ENCODE measurements at places on chromosomes 6 and 20.

GRCh38 chr6:108677894-108678293, 117.2 kb downstream of the FOXO3 start:
- DNase-seq = no peak

- peak; percentile 44 for DNase-seq
Measured at GRCh38 chr6:80338201-80338836, 231.8 kb downstream of the BCKDHB start.

DNA sequence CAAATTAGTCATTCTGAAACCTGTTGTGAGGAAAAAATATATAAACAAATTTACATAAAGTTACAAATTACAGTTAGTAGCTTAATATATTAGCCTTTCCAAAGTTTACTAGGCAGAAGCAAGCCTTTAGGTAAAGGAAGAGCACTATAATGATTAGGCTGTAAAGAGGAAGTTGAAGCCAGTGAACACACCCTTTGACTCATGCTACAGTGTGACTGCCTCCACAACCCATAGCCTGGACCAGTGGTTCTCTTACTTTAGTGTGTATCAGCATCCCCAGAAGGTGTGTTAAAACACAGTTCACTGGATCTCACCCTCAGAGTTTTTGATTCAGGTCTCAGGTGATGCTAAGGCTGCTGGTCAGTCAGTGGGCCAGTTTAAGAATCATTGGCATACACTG, 91.4 kb upstream of the DEFB112 start:
- no peak for DNase-seq

DNA sequence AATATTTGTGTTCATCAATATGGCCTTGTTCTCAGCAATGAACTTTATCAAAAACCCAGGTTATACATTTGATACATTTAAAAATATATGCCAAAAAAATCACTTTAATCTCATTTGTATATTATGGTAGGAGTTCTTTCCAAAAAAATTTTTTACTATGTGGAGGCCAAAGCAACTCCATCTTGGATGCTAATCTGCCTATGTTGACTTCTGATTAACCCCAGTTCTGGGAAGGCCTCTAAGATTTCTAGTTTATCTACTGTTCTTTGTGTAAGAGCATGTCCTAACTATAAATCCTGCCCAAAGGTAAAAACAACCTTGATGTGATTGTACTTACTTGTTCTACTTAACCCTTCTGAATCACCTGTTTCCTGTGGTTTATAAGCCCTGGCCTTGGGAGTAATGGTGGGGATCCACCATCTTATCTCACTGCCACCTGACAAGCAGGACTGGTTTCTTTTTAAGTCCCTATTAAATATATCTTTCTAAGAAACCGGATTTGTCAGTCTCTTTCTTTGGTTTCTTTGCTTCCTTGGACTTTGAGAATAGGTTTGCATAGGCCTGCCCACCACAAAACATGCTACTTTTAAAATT, 46.7 kb downstream of the RNGTT start:
- no peak for DNase-seq

GRCh38 chr6:63807056-63807455, 171.5 kb downstream of the PHF3 start:
- no peak for DNase-seq

- DNase-seq = no peak
Measured at GRCh38 chr6:161578478-161578877, 304.6 kb upstream of the AGPAT4 start.

DNA sequence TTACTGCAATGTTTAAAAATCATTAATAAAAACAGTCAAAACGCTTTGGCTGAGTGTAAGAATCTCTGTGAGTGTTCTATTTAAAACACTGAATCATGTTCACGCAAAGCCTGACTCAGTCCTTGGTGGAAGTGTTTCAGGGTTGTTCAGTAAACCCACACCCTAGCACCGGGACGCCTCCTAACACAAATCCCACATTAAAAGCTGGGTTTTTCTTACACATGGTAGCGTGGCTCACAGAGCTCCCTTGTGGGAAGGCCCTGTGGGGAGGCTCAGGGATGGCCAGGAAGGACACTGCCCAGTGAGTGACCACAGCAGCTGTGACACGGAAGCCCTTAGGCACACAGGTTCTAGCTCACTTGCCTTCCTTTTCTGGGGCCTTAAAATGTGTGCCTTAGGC, 80.2 kb downstream of the GMPR start:
- peak; percentile 83 for DNase-seq

- DNase-seq = no peak
Measured at GRCh38 chr6:4258733-4259132, 123.4 kb upstream of the ECI2 start.

DNA sequence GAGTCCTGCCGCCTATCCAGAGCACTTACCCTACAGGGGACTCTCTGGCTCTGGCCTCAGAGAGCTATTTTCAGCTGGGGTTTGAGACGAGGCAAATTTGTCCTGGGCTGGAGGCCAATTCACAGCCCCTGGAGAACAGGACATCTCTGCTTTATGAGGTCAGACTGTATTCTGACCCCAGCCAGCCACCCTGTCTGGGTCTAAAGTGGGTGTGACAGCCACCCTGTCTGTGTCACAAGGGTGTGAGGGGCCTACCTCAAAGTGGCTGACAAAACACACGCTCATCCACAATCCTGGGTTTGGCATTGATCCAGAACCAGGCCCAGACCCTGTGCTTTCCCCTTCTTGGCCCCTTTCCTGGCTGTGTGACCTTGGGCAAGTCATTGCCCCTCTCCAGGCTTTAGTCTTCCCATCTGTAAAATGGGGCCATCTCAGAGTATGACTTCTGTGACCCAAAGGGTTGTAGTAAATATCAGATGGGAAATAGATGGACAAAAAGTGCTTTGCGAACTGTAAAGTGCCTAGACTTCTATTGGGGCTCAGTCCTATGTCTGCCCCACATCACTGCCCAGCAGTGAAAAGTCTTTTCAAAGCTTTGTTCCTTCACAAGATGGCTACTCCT, 44.1 kb upstream of the TGM2 start:
- peak; percentile 66 for DNase-seq

- DNase-seq = no peak
Measured at GRCh38 chr20:3685341-3685740, 3.5 kb upstream of the ADAM33 start.

GRCh38 chr6:75331151-75331550, 46.6 kb upstream of the TMEM30A start:
- peak; percentile 96 for DNase-seq

DNA sequence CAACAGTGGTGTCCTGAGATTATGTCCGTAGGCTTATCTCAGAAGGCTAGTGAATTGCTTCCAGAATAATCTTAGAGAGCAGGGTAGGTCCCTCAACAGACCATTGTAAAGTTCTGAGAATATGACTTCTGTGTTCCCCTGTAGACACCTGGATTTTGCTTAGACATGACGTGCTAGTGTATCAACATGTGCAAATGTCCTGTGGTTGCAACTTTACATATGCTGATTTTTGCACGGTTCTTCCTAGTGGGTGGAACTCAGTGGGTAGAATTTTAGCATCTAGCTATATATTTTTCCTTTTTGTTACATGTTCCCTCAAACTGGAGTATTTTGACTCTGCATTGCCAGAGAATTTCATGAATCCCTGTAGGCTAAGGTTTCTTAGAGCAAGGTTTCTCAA, 459.2 kb downstream of the RNF144B start:
- no peak for DNase-seq

- no peak for DNase-seq
Measured at GRCh38 chr6:39524007-39524406, 201.2 kb downstream of the KIF6 start.

DNA sequence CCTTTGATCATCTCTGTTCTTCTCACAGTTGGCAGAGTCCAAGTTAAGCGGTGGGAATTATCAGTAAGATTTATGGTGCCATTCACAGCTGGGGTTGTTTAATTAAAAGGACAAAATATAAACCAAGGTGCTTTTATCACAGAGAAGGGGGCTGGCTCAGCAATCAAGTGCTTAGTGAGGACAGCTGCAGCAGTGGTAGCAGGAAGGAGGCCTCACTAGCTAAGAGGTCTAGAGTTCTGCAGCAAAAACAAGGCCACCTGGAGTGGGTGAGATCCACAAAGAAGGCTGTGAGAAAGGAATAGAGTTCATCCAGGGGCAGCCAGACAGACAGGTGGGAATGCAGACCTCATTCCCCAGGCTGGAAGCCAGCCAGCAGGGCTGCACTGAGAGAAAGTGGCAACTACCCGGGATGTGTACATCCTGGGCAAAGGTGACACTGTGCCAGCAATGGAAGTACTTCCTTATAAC, 37.1 kb downstream of the PIGU start:
- no peak for DNase-seq

DNA sequence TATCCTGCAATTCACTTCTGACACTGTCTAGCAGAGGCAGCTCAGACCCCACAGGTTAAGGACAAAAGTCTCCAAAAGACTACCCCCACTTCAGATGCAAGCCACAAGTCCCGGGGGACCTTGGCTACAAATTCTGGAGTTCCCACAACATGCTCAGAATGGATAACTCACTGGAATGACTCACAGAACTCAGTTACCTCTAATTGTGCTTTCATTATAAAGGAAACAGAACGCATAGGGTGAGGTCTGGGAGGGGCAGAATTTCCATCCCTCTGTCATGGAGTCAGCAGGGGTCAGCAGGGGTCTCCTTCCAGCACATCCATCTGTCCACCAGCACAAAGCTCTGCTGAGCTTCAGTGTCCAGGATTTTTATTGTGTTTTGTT, 184.2 kb downstream of the CDH4 start:
- DNase-seq = peak; percentile 95

DNA sequence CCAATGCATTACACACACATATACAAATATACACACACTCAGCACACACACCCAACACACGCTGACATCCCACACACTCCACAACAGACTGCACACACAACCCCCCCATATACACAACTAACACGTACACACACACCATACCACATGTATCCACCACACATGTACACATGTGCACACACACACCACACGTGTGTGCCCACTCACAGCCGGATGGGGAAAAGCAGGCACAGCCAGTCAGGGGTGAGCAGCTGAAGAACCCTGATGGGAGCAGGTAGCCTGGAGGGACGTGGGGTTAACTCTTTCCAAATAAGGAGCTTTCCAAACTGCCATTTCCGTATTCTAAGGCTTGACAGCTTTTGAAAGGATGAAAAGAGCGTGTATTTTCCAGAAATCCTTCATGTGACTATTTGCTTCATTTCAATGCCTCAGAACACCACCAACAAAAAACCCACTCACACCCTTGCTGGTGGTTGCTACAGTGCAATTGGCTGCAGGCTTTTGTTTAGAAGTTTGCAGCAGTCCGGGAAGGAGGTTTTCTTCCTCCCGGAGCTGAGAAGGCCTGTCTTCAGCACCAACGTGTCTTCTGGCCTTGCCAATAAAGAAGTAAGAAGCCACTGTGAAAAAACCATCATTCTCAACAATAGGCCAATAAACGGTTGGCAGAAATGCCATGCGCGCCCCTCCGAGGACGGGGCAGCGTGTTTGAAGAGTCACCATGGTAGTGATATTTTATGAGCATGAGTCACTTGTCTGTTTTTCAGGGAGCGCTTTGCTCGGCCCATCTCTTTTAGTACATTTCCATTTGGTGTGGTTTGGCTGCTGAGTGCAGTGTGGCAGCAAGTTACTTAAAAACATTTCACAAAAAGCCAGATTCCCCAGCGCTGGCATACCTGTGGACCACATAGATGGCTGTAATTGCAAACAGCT, 131.3 kb upstream of the GMDS start:
- DNase-seq = peak; percentile 63

DNA sequence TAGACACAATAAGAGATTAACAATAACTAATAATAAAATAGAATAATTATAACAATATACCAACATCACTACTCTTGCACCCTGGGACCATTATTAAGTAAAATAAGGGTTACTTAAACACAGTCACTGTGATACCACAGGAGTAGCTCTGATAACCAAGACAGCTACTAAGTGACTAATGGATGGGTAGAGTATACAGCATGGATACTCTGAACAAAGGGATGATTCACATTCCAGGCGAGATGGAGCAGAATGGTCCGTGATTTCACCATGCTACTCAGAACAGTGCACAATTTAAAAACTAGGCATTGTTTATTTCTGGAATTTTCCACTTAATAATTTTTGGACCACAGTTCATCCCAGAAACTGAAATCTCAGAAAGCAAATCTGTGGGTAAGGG, 80.0 kb upstream of the FUT9 start:
- no peak for DNase-seq

GRCh38 chr6:43383021-43383667, 13.7 kb upstream of the ZNF318 start:
- DNase-seq = peak; percentile 64

DNA sequence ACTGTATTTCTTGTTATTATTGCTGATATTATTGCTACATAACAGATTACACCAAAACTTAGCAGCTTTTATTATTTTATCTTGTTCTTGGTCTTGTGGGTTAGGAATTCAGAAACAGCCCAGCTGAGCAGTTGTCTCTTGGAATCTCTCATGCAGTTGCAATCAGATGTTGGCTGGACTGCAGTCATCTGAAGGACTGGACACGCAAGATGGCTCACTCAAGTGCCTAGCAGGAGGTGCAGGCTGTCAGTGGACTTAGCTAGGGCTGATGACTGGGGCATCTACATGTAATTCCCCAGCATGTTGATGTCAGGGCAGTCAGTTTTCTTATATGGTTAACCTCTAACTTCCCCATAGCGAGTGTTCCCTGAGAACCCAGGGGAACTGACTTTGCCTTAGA, 128.6 kb upstream of the PLCB4 start:
- peak; percentile 55 for DNase-seq

GRCh38 chr6:110514818-110515217, 38.4 kb upstream of the SLC22A16 start:
- no peak for DNase-seq

DNA sequence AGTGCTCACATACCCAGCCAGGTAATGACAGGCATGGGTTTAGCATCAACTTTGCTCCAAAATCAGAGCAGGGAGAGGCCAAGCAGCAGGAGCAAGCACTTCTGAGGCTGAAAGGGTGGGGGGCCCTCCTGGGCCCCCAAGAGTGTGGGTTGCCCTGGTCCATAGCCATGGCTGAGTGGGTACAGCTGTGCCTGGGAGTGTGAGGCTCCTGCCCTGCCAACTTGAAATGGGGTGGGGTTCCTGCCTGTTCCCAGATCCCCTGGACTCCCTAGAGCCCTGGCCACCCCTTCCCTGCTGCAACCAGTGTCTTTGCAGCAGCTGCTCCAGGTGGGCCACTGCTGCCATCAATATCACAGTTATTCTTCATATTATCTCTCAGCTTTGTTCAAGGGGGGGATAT, 1224.2 kb upstream of the GJE1 start:
- DNase-seq = no peak

DNA sequence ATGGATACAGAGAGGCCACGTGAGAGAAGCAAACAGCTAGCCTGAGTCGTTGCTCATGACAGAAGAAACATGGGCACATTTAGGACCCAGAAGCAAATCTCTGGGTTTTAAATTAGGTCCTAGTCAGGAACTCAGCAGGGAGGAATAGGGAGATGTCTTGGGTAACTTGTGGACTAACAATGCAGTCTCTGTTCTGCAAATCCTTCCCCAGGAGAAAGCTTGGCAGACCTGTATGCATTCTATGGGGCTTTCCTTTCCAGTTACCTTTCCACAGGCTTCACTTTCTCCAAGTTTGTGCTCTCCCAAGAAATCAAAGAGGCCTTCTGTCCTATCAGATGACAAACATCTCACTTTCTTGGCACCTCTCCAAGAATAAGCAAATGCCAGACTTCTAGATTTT, 47.2 kb upstream of the PLCB4 start:
- peak; percentile 34 for DNase-seq

Data from fibroblast of skin of back (primary cell).